ENCODE measurements at places on chromosomes 2 and 18.

DNA sequence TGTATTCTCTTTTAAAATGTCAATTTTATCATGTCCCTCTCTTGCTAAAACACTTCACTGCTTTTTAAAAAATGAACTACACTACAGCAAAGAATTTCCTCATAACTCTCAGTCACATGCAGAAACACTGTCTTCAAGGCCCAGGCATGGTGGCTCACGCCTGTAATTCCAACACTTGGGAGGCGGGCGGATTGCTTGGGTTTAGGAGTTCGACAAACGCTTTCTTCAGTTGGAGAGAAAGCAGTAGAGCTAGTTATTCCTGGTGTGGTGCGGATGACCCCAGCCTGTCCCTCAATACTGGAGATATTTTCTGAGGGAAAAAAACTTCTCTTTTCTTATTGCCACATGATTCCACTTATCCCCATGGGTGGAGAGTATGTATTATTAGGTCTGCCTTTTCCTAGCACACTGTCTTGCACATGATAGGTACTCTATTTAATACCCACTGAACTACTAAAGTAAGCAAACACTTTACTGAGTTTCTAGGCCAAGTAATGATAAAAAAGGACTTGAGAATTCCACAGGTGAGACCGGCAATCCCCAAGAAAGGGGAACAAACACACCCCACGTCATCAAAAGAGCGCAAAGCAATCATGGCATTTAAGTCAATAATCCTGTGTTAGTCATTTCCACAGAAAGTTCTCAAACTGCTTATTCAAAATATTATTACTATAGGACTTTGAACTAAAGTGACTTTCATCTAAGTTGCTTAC is 77.1 kb downstream of the SPIRE1 start:
- no peak for DNase-seq

DNA sequence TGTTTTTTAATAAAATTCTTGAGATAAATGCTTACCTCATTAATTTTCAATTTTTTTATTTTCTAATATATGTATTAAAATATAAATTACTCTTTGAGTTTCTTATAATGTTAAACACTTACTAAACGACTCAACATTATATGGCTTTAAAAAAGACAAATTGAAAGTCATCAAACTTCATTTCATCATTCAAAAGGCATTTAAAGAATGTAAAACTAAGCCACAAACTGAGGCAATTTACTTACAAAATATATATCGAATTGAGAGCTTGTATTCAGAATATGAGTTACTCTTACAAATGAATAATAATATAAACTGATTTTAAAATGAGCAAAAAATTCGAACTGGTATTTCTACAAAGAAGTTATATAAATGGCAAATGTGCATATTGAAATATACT is 1262.2 kb upstream of the PIK3C3 start:
- DNase-seq, result no peak

GRCh38 chr2:189341077-189341476 is 100.2 kb upstream of the WDR75 start:
- no peak for DNase-seq

DNA sequence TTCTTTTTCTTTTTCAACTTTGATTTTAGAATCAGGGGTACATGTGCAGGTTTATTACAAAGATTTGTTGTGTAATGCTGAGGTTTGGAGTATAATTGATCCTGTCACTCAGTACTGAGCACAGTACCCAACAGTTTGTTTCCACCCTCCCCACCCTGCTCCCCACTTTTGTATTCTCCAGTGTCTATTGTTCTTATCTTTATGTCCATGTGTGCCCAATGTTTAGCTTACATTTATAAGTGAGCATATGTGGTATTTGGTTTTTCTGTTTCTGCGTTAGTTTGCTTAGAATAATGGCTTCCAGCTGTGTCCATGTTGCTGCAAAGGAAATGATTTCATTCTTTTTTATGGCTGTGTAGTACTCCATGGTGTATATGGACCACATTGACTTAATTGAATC is 43.1 kb downstream of the RDH14 start:
- DNase-seq, result no peak

GRCh38 chr2:132033365-132033764 is 128.4 kb downstream of the ANKRD30BL start:
- no peak for DNase-seq

DNA sequence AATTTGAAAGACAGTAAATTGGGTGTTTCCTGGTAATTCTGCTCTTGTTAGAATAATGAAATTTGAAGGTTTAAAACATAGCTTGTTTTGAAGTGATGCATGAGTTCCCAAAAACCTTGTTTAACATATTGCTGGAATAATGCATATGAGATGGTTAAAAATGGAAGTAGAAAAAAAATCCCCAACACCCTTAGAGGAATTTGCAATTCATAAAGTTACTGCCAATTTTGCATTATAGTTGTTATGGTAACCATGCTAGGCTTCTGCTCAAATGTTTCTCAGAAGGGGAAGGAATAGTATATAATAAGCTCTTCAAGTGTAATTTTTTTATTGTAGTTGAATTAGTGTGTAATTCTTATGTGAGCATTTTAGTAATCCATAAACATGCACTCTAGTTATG is 49.1 kb downstream of the FASTKD2 start:
- no peak for DNase-seq

DNA sequence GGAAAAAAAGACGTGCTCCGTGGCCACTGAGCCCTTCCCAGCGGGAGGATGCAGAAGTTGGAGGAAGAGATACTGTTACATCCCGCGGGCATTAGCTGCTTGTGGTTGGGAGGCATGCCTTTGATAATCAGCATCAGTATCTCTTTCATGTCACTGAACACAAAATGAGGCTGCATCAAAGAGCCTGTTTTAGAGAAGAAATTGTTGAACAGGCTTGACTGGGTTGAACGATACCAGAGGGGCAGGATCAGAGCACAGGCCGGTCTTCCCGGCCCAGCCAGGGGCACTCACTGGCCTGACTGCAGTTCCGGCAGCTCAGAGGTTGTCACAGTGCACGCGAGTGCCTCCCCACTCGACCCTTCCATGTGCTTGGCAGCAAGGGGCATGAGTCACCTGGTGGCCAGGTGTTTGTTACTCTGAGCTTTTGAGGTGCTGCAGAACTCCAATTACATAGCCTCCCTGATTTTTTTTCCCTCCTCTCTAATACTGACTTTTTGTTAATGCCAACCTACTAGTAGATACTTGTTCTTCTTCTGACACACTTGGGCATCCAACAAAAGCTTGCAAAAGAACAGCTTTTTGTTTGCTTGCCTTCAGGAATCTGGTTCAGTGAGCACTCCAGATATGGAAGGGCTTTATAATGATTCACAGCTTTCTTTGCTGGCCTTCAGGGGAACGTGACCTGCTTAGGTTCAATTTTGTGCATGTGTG is 121.6 kb downstream of the VAPA start:
- DNase-seq, result peak; percentile 12

- no peak for DNase-seq
These were observed 49.8 kb downstream of the ADD2 start for GRCh38 chr2:70718241-70718640.

DNA sequence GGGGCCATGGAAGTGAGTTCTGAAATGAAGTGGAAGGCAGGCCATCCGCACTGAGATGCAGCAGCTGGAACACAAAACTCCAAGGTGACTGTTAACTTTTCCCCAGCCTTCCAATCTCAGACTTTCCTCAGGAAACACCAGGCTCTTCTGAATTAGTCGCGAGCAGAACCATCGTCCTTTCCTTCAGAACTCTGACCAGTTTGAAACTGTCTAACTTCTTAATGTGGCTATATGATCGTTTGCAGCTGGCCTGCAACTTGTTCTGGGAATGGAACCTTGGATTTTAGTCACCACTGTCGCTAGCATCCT is 620 bp upstream of the RPL37A start:
- DNase-seq, result no peak

GRCh38 chr2:234669621-234670020 is 172.7 kb upstream of the ARL4C start:
- no peak for DNase-seq
